Cardiac ventricle fibroblast (primary cell): ENCODE measurements at places on chromosomes 7 and 10. TPM values are rescaled to one million over a fixed set of nuclear protein-coding genes. Genes with fewer than 3 reads are reported as not detected.

NKX1-2 gene
- not detected in 2 replicates for total RNA-seq

VWA2 gene
- 0.06 and 0.15 TPM in 2 replicates for total RNA-seq

CXCL12 gene
- total RNA-seq, result 399 and 440 TPM in 2 replicates

TFR2 gene
- total RNA-seq, result 1.4 TPM in 1 of 2 replicates, not detected in the other

NPFFR1 gene
- not detected in 2 replicates for total RNA-seq

TAS2R4 gene
- 0.12 and 0.29 TPM in 2 replicates for total RNA-seq

CDK5 gene
- 16.2 and 16.4 TPM in 2 replicates for total RNA-seq
